ENCODE measurements at places on chromosomes 12 and 14.

- DNase-seq, result no peak
Measured at GRCh38 chr12:66090157-66090556, 40.4 kb downstream of the LLPH start.

GRCh38 chr14:68230950-68231717 is 411.6 kb downstream of the RAD51B start:
- DNase-seq, result no peak

DNA sequence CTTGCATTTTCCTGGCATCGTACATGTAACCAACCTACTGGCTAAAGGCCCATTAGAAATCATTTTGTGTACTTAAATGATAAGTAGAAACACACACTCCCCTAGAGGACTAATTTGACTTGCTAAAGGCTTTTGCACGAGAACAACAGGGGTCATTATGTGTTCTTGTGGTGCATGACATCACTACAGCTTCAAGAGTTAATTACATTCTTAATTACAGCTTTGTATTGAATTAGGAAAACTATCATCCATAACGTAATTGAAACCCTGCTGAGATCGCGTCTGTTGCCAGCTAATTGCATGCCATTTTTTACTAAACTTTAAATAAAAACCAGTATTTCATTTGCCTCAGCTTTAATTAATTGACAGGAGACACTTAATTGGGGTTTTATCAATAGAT is 51.4 kb downstream of the TMEM132C start:
- no peak for DNase-seq

GRCh38 chr14:54048311-54048710 is 91.7 kb upstream of the BMP4 start:
- DNase-seq, result no peak

- no peak for DNase-seq
Measured at GRCh38 chr12:98328467-98328866, 186.9 kb upstream of the TMPO start.

DNA sequence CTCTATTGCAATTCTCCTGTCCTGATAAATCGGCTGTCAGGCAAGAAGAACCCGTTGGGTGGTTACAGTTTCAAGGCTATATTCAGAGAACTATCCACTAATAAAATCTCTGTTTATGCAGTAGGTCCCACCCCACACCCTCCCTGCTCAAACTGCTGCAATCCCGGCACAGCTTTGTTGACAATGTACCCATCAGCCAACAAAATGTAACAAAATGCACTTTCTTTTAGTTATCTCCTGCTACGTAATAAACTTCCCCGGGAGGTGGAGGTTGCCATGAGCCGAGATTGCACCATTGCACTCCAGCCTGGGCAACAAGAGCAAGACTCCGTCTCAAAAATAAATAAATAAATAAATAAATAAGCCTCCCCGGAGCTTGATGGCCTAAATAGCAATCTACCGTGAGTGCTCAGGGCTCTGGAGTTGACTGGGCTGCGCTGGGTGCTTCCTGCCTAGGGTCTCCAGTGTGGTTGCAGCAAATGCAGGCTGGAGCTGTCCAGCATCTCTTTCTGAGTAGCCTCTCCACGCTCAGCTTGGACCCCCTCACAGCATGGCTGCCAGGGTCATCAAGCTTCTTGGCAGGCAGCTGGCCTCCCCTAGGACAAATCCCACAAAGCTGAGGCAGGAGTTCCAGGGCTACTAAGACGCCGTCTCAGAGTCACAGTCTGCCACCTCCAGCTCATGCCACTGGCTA is 43.2 kb upstream of the FBRSL1 start:
- DNase-seq, result no peak

DNA sequence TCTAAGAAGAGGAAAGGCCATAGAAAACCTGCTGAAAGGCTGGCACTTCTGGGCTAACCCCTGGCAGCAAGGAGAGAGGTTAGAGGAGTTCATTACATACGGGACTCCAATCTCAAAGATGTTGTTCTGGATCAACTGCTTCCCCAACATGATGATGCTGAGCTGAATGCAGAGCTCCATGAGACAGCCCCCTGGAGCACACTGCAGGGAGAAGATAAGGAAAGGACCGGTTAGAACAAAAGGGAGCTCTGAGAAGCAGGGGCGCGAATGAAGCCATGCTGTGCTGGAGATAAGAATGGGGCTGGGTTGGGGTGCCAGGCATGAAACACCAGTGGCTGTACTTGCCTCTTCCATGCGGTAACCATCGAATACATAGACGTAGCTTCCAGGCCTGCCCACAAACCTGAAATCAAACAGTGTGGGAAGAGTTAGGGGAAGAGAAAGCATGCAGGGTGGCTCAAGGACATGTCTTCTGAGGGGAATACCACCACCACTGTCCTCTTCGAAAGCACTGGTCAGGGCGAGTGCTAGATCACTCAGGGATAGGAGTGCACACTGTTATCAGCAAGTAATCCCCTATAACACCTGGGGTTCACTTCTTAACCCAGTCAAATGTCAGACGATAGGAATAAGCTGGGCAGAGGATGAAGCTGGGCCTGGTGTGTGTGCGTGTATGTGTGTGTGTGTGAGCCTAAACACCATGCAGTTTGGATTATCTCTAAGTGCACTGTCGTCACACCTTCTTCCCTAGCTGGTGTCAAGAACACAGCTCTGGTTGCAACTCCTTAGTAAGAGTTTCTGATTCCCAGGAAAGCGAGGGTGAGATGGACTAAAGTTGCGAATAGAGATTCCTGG is 180.9 kb downstream of the NTF3 start:
- no peak for DNase-seq

- DNase-seq, result no peak
Measured at GRCh38 chr14:24403294-24403998, 4.6 kb downstream of the NYNRIN start.
